ENCODE measurements at places on chromosomes 5 and 9.

- no peak for DNase-seq
Measured at GRCh38 chr5:65535529-65535987, 27.4 kb downstream of the CENPK start.

- no peak for DNase-seq
Measured at GRCh38 chr5:151434570-151435237, 12.7 kb upstream of the SLC36A1 start.

DNA sequence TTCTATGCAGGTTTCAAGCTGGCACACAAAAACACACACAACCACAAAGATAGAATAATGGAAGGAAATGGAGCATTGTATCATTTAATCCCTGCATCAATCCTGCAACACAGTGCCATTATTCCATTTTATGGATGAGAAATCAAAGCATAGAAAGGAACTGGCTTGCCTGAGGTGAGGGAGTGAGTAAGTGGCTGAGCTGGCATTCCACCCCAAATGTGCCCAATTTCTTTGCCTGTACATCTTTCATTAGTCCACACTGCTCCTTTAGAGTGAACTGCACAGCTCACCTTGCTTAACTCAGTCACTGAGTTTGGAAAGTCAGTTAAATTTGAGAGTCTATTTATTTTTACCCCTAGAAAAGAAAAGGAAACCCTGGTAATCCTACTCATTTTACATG, 28.9 kb downstream of the ZNF366 start:
- peak; percentile 46 for DNase-seq

DNA sequence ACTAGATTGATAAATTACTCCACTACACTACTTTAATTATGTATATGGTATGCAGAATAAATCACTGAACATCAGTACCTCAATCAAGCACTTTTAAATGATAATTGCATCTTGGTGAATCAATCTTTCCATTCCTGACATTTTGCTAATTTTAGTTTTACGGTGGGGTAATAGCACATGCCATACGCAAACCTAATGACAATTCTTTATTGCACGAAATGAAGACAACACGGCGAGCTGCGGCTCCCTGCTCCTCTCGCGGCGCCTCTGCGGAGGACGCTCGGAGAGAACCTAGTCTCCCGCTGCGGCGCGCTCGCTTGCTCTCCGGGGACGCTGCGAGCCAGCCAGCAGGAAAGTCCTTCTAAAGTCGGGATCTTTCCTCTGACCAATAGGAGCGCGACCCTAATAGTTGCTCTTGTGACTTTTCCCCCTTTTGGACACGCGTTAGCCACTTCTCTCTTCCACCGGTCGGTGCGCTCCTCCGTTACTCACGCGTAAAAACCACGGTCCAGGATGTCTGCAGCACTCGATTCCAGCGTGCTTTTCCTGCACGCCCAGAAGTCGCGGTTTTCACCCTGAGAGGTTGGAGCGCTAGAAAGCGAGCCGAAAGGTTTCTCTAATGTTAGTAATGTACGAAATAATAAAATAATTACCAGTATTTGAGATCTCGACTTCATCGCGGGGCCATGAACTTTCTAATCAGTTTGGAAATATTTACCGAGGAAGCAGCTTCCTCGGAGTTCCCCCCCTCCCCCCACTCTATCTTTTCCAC, 1.0 kb upstream of the MEF2C start:
- peak; percentile 57 for DNase-seq

GRCh38 chr5:128551476-128551875, 13.4 kb upstream of the FBN2 start:
- peak; percentile 70 for DNase-seq

DNA sequence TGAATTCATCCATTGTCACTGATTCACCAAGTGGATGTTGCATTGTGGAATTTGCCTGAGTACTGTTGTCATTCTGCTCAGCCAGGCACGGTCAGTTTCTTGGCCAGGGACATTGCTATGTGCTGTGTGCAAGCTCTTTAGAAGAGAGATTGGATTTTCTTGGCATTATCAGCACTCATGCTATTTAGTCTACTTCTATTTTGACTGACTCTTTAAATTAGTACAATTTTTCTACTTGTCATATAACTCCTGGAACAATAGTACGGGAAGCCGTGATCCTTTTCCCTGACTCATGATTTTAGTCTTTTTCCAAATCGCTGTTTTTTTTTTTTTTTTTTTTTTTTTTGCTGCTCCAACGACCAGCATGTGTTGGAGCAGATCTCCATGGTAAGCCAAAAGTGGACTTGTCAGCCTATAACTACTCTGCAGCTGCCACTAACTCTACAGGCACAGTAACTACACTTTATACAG, 129.7 kb downstream of the CDC42SE2 start:
- peak; percentile 78 for DNase-seq

DNA sequence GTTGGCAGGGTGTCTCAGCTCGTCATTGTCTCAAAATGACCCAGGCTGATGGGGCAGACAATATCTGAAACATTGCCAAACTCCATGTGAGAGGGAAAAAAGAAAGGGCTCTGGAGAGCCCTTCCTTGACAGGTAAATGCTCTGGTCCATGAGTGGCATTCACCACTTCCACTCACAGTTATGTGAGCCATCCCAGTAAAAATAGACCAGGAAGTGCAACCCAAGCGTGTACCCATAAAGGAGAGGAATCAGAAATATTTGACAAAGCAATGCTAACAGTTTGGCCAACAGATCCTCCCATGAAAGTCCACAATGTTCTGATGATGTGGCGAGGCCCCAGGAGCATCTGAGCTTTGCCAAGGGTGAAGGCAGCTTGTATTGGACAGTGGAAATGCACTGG, 49.4 kb downstream of the ASTN2 start:
- no peak for DNase-seq

DNA sequence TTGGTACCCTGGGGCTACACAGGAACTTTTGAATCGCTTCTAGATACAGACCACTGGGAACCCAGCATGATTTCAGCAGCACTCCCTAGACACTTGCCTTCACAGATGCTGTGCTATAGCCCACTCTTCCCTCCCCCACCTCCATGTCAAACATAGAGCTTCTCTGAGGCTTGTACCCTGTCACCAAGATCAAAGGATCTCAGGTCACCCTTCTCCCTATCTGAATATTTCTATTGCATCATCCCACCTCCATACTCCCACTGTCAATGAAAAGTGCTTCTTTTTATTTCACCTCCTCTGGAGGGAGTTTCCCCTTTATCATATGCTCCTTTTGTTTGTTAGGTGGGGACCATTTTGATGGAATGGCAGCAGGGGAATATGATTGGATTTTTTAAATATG, 29.2 kb upstream of the PHF24 start:
- DNase-seq: no peak

DNA sequence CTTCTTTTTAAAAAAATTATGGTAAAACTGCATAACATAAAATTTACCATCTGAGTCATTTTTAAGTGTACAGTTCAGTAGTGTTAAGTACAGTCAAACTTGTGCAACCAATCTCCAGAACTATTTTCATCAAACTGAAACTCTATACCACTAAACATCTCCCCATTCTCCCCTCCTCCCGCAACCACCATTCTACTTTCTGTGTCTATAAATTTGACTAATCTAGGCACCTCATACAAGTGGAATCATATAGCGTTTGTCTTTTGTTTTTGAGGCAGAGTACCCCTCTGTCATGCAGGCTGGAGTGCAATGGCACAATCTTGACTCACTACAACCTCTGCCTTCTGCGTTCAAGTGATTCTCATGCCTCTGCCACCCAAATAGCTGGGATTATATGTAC, 24.0 kb upstream of the EBF1 start:
- DNase-seq: no peak
